Mesothelial cell of epicardium (in vitro differentiated cells): ENCODE measurements at places on chromosomes 12 and 14.

GRCh38 chr14:96268431-96269358 lies 12.7 kb downstream of the BDKRB1 start:
- no peaks in the 10 kb centered on the region for H3K27me3 ChIP-seq
- H3K27ac ChIP-seq, result peak overlapping the region; percentile 98
- peaks cover 73% of the 10 kb centered on the region for H3K4me1 ChIP-seq
- no peak overlapping the region for H3K4me3 ChIP-seq
- no peak for DNase-seq
- peaks cover 18% of the 10 kb centered on the region for H3K36me3 ChIP-seq

- no peak overlapping the region for H3K27ac ChIP-seq
- H3K27me3 ChIP-seq, result no peaks in the 10 kb centered on the region
- H3K4me3 ChIP-seq, result no peak overlapping the region
- H3K36me3 ChIP-seq, result no peaks in the 10 kb centered on the region
- H3K4me1 ChIP-seq, result no peaks in the 10 kb centered on the region
Measured at GRCh38 chr14:55711175-55711811, 131.3 kb downstream of the KTN1 start.

DNA sequence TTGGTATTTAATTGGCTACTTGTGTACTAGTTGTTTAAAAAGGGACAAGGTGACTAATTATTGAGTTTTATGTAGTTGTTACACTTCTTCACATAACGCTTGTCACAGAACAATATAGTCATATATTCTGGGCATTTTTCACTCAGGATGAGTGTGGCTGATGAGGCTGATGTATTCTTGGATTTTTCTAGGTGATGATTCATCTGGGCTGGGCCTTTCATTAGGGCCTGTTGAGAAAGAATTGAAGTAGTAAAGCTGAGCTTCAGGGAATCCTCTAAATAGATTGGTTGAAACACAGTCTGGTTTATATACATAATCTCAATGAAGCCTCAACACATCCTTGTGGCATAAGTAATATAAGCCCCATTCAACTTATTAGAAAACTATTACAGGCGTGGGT lies 445.7 kb downstream of the DAD1 start:
- no peak overlapping the region for H3K4me3 ChIP-seq
- no peak for DNase-seq
- peaks cover 67% of the 10 kb centered on the region for H3K27me3 ChIP-seq
- no peaks in the 10 kb centered on the region for H3K4me1 ChIP-seq

DNA sequence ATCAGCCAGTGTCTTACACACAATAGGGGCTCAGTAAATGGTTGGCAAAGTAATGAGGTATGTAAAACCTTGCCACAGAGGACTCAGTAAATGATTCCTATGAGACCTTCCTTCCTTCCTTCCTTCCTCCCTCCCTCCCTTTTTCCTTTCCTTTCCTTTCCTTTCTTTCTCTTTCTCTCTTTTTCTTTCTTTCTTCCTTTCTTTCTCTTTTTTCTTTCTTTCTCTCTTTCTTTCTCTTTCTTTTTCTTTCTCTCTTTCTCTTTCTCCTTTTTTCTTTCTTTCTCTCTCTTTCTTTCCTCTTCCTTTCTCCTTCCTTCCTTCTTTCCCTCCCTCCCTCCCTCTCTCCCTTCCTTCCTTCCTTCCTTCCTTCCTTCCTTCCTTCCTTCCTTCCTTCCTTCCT lies 7.5 kb downstream of the SDS start:
- peaks cover 15% of the 10 kb centered on the region for H3K27me3 ChIP-seq
- DNase-seq, result no peak
- H3K27ac ChIP-seq, result no peak overlapping the region
- no peak overlapping the region for H3K4me3 ChIP-seq
- no peaks in the 10 kb centered on the region for H3K36me3 ChIP-seq

DNA sequence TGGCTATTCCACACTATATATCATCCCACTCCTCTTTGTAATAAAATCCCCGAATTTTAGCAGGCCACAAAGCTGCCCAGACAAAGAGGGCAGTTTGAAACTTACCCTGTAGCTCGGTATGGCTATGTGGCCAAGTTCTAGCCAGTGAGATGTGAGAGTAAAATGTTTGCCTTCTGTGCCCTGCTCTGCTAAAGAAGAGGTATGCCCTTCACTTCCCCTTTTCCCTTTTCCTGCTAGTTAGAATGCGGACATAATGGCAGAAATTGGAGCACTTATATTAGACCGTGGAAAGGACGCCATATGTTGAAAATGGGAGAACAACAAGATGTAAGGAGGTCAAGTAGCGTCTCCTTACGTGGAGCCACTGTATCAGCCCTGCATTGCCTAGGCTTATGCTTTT lies 11.5 kb upstream of the CCDC91 start:
- H3K36me3 ChIP-seq, result peaks cover 3% of the 10 kb centered on the region
- no peak overlapping the region for H3K4me3 ChIP-seq
- DNase-seq, result no peak
- H3K4me1 ChIP-seq, result no peaks in the 10 kb centered on the region

GRCh38 chr14:82805892-82806825 lies 1272.5 kb upstream of the SEL1L start:
- H3K4me3 ChIP-seq, result no peak overlapping the region
- no peaks in the 10 kb centered on the region for H3K36me3 ChIP-seq
- no peak for DNase-seq
- H3K4me1 ChIP-seq, result peaks cover 2% of the 10 kb centered on the region
- no peak overlapping the region for H3K27ac ChIP-seq

- peaks cover 3% of the 10 kb centered on the region for H3K4me1 ChIP-seq
- H3K4me3 ChIP-seq, result no peak overlapping the region
- no peak for DNase-seq
- no peak overlapping the region for H3K27ac ChIP-seq
- no peaks in the 10 kb centered on the region for H3K36me3 ChIP-seq
- H3K27me3 ChIP-seq, result peaks cover 66% of the 10 kb centered on the region
Measured at GRCh38 chr12:72135021-72135301, 137.2 kb upstream of the TRHDE start.
